ENCODE measurements at places on chromosomes 2 and 18. TPM values are rescaled to one million over a fixed set of nuclear protein-coding genes. Genes with fewer than 3 reads are reported as not detected.

The CNTNAP5 gene
- not detected for total RNA-seq

The EMILIN1 gene
- 0.39 TPM for total RNA-seq

The EPB41L3 gene
- total RNA-seq = 0.44 TPM

The NT5C1B gene
- not detected for total RNA-seq

The FSHR gene
- total RNA-seq = 0.07 TPM

The SULT1C4 gene
- not detected for total RNA-seq

The CREG2 gene
- 10.0 TPM for total RNA-seq

The NT5DC4 gene
- not detected for total RNA-seq

The ACMSD gene
- total RNA-seq = not detected

The LAMA1 gene
- total RNA-seq = 0.06 TPM

The POTEI gene
- total RNA-seq = not detected

The RFTN2 gene
- total RNA-seq = not detected

The LDLRAD4 gene
- total RNA-seq = 1.3 TPM

The CELF4 gene
- total RNA-seq = not detected

The SOCS6 gene
- 31.1 TPM for total RNA-seq

The NAGK gene
- 76.0 TPM for total RNA-seq

The SCN9A gene
- 2.5 TPM for total RNA-seq

The TUBA4B gene
- 0.26 TPM for total RNA-seq

The CDH20 gene
- not detected for total RNA-seq

The GFPT1 gene
- 26.2 TPM for total RNA-seq

The ASTL gene
- total RNA-seq = not detected

Data from A549 treated with RU486 at 1 μM for 4 hours (cell line).